ENCODE measurements at places on chromosomes 7 and 10.

- peak; percentile 72 for DNase-seq
Measured at GRCh38 chr10:133335246-133336117, 1.2 kb downstream of the CALY start.

DNA sequence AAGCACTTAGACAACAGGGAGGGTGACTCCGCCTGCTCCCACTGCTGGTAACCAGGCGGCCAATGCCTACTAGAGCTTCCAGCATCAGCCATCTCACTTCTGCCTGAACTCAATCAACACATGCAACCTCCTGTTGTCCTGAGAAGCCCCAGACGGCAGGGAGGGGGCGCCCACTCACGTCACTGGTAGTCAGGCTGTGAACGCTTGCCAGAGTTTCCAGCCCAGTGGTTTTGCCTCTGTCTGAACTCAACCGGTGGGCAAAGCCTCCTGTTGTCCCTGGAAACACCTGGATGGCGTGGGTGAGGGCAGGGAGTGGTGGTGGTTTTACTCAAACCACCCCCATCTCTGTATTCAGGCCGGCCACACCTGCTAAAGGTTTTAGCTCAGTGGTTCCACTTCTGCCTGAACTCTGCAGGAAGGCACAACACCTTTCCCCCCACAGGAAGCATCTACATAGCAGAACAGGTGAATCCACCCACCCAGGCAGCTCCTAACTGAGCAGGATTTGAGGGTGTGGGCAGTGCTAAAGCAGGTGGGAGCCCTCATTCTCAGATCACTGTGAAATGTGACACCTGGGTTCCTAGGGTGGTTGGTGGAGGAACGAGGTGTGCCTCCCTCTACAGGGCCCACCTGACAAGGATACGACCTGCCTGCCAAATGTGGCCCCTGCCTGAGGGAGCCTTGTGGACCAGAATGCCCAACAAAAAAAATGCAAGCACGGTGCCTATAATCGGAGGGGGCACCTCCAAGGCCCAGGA is 563.0 kb upstream of the SEMA3D start:
- no peak for DNase-seq

DNA sequence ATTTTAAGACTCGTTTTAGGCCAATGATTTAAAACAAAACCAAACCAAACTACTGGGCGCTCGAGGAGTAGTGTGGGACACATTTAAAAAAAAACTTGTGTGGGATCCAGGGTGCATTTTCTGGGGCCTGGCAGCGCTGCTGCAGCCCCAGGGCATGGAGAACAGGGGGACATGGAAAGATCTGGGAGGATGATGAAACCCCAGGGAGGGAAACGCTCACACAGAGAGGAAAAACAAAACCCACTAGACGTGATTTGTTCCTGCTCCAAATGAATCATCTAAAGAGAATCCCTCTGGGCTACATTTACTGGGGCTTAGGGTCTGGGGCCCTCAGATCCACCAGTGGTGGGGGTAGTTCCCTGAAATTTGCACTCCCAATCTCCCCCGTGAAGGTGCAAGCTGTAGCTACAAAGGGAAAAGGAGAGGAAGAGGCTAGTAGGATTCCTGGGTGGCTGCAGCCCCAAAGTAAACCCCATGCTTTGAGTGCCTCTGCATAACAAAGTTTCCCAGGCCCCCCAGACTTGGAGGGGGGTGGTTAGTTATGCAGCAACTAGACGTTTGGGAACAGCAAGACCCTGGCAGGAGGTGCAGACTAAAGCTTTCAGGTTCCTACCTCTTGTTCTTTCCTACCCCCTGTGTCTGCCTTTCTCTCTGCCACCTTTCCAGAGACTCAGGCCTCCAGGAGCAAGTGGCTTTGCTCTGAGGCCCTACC is 14.5 kb upstream of the HOXA13 start:
- no peak for DNase-seq

- no peak for DNase-seq
Measured at GRCh38 chr10:70490142-70490541, 11.6 kb downstream of the PALD1 start.

DNA sequence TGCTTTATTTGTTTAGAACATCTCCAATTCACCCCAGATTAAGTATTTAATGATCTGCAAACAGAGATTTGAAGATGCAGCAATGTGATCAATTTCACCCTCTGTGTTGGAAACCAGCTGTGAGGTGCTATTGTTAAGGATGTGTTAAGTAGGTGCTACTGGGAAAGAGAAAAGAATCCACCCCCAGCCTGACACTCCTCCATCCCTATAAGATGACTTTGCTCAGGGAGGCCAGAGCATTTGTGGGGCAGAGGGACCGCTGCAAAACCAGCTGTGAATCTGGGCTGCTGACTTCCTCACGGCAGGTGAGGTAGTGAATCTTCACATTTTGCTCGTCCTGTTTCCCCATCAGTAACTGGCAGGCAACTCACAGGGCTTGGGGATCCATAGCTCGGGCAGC is 297.5 kb downstream of the GFRA1 start:
- no peak for DNase-seq

GRCh38 chr10:649445-649797 is 40.0 kb downstream of the DIP2C start:
- DNase-seq = no peak
